NCI-H446 treated with DMSO at 0.1 percent for 48 hours (cell line): ENCODE measurements at places on chromosomes 11 and 22.

DNA sequence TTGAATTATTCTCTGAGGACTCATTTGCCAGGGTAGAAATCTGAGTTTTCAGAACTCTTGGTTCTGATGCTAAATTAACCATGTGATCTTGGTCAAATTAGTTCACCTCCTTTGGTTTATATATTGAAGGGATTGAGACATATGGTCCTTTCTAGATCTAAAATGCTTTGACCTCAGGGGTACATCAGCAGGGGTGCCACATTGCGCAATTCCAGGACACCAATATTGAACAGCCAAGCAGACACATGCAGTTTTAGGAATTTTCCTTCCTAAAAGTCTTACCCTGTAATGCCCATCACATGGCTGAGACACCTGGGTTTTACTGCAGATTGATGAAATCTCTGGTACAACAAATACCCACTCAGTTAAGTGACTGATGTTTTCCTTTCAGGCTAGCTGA is 254.4 kb upstream of the NCAM1 start:
- DNase-seq, result no peak

DNA sequence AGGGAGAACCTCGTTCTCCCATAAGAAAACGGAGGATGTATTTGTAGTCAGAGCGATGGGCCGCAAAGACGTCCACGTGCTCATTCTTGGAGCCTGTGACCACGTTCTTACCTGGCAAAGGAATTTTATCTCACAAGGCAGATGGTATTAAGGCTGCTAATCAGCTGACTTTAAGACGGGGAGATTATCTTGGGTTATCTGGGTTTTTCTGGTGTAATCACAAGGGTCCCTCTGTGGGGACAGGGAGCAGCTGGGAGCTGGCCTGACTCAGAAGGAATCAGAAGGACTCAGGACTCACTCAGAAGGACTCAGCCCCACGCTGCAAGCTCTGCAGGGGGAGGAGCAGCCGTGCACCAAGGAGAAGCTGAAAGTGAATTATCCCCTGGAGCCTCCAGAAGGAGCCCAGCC is 7.5 kb upstream of the SIGIRR start:
- DNase-seq, result no peak

DNA sequence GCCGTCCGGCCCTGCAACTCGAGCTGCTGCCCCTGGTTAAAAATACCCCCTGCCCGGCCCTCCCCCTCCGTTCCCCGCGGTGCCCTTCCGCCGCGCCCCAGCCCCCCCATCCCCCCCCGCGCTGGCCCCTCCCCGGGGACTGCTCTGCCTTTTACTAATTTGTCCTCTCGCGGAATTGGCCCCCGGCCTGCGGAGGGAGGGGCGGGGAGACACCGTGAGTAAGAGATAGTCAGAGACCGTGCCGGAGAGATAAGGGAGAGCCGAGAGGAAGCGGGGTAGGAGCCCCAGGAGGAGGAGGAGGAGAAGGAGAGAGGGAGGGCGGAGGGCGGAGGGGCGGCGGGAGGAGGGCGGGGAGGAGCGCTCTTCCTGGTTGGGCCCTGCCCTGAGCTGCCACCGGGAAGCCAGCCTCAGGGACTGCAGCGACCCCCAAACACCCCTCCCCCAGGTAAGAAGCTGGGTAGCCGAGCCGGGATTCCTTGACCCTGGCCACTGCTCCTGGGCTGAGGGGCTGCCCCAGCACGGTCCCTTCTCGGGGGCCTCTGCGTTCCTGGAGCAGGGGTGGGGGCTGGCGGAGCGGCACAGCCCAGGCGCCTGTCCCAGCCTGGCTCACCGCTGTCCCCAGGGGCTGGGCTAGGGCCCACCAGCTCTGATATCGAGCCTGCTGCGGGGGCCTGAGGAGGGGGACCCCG is at the start of gene CAPN1:
Gene CAPN1, plus strand, starts transcription at position 360 of the 689 bp plus-strand sequence. CDS start 774 bp downstream, outside the sequence.
- no peak for DNase-seq

- no peak for DNase-seq
Observed at GRCh38 chr11:118918686-118919280, 6.9 kb downstream of the BCL9L start.

GRCh38 chr11:487571-488021 is 19.4 kb downstream of the RNH1 start:
- no peak for DNase-seq

DNA sequence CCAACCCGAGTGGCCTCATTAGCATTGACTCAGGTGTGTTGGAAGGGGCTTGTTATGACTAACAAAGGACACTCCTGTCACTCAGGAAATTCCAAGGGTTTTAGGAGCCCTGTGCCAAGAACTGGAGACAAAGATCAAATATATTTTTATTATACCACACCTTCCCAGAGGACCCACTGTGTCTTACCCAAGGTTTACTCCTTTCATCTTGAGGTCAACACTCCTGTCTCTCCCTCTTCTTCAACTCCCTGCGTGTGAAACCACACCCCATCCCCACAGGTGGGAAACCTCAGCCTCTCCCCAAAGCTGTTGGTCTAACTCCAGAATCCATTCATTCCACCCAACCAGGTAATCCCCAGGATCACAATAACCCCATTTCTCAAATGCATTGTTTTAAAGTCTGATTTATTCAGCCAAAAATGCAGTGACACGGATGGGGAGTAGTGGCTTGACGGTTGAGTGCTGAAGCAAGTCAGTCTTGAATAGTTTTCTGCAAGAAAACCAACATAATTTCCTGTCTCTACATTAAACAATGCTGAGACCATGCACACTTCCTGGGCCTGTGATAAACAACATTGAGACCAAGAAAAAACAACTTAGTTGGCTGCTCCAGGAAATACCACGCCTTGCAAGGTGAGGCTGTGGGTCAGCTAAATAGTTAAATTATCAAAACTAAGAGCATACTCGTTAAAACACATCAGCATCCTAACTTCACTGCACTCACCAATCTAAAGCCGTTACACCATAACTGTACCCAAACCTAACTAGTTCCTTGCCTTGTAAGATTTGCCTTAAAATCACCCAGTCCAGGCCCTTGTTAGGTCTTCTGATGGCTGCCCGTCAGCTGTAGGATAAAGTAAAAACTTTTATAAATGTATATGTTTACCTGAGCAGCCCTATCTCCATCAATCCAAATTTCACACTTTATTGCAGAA is 38.5 kb upstream of the SPON1 start:
- DNase-seq, result no peak

DNA sequence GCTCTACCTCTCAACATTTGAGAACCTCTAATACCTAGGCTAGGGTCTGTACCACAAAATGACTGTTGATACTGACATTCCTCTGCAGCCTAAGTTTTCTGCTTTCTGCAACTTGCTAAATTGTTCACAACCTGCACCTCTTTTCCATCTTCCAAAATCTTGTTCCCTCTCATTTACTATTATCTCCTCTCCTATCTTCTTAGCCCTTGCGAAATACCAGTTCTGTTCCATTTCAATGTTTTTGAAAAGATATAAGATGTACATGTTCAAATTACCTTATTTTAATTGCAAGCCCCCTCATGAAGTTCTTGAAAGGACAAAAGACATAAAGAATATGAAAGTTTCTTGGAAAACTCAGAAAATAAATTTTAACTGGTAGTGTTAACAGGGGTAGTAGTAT is 72.3 kb downstream of the FAM168A start:
- no peak for DNase-seq

DNA sequence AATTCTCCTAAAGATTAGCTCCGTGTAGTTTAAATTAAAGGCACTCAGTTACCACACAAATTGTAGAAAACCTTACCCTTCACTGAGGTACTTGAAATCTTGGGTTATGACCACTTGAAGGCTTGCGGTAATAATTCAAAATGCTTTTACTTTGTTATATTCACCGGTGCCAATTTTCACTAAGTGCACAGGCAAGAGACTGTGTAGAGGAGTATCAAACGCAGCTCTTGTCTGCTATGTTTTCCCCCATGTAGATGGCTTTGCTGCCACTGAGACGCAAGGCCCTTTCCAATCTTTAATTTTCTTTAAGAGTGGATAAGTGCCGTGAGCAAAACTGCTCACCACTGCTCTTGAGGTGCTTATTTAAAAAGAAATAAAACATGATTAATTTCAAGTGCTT is 155.8 kb downstream of the CADM1 start:
- DNase-seq, result no peak

- DNase-seq, result no peak
Observed at GRCh38 chr11:59849129-59849528, 3.8 kb upstream of the CBLIF start.

DNA sequence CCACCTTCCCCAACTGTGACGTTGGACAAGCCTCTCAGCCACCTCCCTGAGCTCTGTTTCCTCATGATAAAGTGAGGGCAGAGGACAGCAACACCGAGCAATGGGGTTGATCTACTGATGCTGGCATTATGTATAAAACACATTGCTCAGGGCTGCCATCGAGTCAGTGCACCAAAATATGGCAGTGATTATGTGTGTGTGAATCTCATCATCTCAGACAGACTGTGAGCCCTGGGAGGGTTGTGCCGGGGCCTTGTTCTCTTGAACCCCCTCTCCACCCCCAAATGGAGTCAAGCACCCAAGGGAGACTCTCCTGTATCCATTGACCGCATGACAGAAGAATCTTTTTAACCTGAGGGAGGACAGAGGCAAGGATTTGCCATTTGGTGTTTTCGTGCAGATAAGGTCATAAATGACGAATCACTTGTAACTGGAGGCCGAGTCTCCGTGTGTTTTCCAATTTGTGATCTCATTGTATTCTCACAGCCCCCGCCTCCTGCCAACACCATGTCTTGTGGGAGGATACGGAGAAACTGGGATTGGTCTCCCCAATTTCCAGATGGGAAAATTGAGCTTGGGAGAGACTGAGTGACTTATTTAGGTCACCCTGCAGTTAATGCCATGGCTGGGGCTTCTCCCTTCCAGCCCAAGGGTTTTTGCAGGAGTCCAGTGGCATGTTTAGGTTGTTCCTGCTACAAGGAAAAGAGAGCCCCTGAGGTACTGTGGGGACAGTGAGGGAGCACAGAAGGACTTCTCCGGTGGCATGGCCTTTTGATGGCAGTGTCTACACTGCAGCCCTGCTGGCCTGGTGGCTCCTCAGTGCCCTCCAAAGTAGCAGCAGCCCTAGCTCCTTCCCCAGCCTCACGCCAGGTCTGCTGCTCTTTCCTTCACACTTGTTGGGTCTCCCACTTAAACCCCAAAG is 52.4 kb downstream of the CHRDL2 start:
- no peak for DNase-seq

DNA sequence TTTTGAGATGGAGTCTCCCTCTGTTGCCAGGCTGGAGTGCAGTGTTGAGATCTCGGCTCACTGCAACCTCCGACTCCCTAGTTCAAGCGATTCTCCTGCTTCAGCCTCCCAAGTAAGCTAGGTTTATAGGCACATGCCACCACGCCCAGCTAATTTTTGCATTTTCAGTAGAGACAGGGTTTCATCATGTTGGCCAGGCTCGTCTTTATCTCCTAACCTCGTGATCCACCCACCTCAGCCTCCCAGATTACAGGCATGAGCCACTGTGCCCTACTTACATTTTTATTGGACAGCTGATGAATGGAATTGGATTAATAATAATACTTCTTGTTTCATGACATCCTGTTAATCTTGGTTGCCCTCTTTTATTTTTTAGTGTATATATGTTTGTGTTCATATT is 3.0 kb upstream of the MRGPRD start:
- DNase-seq, result no peak

DNA sequence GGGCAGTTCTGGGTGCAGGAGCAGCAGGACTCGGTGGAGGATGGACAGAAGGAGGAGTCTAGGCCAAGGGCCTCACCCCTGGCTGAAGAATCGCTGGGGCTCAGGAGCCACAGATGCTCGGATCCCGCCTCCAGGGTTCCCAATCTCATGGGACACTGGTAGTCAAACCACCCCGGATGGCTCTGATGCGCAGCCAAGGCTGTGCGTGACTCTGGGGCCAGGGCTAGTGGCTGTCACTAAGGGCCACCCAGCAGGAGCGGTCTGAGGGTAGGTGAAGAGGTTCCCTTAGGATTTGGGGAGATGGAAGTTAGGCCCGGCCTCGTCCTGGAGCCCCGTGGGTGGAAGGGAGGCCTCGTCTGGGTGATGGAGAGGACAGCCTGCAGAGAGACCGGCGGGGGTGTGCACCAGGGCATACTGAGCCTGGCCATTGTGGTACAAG is 300.6 kb downstream of the TBC1D22A start:
- DNase-seq, result no peak

GRCh38 chr11:12269446-12270214 is 107.7 kb upstream of the PARVA start:
- no peak for DNase-seq

GRCh38 chr11:120569861-120570260 is 58.3 kb downstream of the GRIK4 start:
- DNase-seq, result no peak

DNA sequence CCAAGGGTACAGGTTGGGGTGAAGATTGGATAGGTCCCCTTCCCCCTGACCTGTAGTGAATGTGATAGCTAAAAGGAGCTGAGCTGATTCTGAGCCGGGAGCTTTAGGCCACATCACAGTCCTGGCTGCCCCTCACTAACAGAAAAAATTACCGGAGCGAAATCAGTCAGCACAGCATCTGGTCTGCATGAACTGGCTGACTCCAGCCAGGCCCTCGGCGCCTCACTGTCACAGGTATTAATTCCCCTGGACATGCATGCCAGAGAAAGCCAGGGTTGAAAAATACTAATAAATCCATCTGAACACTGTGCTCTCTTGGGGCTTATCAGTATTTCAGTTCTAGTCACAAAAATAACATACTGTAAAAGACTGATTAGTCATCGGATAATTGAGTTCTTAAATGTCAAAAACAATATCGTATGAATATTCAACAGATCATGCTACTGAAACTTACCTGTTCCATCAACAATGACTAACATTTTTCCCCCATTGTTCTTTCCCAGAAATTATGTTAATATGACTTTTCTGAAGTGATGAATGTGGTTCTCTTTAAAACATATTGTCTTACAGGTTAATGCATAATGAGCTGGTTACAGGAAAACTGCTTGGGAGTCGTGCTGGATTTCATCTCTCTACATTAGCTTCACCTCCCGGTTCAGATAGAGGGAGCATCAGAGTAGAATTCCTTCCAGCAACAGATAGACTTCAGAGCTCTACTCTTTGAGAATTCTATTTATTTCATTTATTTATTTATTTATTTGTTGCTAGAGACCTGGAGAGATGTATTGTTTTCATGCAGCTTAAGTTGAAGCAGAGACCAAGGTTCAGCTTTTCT is 387.7 kb downstream of the NXPE2 start:
- DNase-seq, result no peak

GRCh38 chr11:93542811-93543229 is 371 bp downstream of the SMCO4 start:
- no peak for DNase-seq

GRCh38 chr11:112398798-112399478 is 138.3 kb upstream of the PLET1 start:
- DNase-seq, result no peak

GRCh38 chr22:37898441-37899181 is 7.5 kb upstream of the MICALL1 start:
- DNase-seq, result no peak

GRCh38 chr11:65363770-65364169 is 9.2 kb downstream of the TIGD3 start:
- DNase-seq, result no peak

DNA sequence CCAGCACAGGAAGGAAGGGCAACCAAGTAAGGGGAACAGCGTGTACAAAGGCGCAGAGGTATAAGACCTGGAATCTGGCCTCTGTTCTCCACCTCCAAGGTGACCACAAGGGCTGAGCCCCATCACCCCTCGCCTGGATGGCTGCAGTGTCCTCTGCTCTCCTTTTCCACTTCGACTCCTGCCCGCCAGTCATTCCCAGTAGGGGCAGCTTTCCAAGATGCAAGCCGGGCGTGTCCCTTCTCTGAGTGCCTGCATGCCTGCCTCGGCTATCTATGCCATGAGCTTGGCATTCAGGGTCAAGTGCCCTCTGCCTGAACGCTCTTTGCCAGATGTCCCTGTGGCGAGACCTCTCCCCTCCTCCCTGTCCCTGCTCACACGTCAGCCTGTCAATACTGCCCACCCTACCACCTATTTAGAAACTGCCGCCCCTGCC is 17.0 kb downstream of the FADS3 start:
- DNase-seq, result no peak

- DNase-seq, result peak; percentile 68
Observed at GRCh38 chr11:33970984-33971466, 79.1 kb upstream of the LMO2 start.
